ENCODE measurements at places on chromosomes 7 and 10.
A peak's percentile ranks its signal among the peaks of the same experiment; 100 is the strongest.

DNA sequence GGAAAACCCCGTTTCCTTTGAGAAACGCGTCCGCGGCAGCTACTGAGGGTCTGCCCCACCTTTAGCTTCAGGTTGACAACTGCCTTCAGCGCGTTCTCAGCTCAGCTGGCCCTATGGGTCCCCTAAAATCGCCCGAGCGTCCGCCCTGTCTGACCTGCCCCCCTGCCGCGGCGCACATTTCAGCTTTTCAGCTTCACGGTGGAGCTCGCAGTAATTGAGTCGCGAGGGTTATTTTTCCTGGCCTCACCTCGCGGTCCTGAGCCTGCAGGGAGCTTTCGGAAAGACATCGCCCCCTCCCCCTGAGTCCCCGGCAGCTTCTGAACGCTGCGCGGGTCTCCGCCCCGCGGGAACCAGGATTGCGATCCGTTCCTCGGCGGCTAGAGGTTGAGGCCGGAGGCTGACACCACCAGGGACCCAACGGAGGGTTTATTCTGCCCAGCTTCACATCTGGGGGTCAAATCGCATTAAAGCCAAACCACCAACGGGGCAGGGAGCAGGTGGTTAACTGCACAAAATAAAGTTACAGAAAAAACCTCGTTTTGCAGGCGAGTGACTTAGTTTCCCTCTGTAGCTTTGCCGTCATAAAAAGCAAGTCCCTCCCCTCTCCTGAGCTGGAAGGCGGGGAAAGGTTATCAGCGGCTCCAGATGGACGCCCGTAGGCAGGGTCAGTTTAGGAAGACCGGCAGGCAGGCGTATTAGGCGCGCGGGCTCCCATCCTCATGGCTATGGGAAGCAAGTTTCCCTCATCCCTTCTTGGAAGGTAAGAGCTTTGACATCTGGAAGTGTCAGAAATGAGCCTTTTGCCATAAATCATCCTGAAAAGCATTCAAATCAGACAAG is 11.0 kb downstream of the TWIST1 start:
- DNase-seq = no peak

- no peak for DNase-seq
These were observed 201.2 kb downstream of the CCDC3 start for GRCh38 chr10:12800302-12800701.

GRCh38 chr10:78383378-78384048 is 349.9 kb downstream of the RPS24 start:
- no peak for DNase-seq

- no peak for DNase-seq
These were observed 90.2 kb downstream of the DLG5 start for GRCh38 chr10:77836299-77836820.

- no peak for DNase-seq
These were observed 441 bp downstream of the BMI1 start for GRCh38 chr10:22321156-22321923.

GRCh38 chr7:46678421-46678820 is 757.3 kb upstream of the IGFBP3 start:
- no peak for DNase-seq

- no peak for DNase-seq
These were observed 1211.3 kb downstream of the REEP3 start for GRCh38 chr10:64732372-64732957.

DNA sequence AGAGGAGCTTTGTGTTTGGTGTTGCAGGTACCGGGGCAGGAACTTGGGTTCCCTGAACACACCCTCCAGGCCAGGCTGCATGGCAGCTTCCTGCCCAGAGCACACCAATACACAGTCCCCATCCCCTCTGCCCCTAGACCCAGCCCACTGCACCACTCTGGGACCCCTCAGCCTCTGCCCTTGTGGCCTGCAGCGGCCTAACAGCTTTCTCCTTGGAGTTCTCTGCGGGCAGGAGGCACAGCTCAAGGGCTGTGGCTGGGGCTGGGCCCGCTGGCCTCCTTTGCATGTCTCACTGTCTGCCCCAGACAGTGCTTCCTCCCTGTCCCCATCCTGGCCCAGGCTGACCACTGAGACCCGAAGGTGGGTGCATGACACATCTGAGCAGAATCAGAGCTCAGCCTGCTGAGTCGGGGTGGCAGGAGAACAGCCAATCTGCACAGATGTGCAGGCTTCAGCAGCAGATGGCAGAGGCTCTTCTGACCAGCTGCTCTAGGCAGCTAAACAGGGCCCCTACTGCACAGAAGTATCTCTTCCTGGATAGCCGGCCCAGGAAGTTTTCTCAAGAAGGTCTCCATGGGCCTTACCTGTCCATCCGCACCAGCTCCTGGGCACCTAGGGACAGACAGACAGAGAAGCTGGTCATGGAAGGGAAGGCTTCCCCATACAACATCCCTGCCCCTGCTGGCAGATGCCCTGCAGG is 20.8 kb downstream of the VSIR start:
- DNase-seq = no peak

DNA sequence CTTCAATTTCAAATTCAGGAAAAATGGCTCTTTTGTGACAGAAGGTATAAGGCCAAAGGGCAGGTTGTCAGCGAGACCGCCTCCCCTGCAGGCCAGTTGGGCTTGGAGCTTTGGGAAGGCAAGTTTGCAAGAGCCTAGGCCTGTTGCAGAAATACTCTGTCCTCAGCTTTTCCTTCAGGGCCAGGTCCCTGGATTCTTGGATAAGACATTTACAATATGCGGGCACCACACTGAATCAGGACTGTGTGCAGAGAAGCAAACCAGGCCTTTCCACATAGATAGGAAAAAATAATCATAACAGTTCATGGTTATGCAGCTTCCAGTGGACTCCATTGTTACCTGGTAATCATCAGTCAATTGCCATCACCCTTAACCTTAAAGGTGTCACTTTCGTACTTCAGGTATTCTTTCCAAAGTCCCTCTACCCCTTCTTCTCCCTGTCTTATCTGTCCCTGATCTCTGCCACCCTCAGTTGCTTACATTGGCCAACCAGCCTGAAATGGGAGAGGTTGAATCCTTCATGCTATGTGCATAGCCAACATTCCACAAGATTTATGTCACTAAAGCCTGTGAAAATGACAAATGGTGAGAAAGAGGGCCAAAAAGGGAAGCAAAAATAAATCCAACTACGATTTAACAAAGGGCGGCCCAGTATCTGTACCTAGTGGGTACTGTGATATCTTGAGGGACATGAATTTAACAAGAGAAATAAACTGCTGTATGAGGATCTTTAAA is 304.5 kb upstream of the NFE2L3 start:
- no peak for DNase-seq

DNA sequence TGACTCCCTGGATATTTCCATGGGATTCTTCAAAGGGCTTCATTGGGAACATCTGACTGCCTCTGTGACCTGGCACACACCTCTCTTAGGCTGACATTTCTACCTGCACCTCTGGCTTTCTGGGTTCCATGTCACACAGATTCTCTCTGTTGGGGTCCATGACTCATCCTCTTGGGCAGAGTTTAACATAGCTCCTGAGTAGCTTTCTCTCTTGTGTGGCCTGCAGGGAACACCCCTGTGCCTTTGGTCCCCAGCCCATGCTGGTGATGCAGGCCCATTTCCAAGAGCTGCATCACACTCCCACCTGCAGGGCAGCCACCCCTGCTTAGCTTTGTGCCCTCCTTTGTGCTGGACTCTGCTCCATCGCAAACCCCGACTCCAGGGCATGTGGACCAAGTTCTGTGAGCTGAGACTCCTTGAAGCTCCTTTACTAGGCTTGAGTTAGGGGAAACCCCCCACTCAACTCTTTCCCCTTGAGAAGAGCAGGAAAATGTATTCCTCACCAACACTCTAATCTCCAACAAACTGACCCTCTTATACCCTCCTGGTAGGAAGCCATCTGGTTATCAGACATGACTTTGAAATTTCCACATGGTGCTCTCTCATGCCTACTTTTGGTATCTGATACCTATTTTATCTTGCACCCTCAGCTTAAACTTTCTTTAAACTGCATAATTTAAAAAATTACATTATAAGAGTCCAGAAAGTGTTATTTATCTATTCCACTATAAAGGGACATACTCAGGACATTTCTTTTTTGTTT is 93.3 kb downstream of the ZNF777 start:
- no peak for DNase-seq

- no peak for DNase-seq
These were observed 61.3 kb upstream of the DNAAF5 start for GRCh38 chr7:664997-665735.

GRCh38 chr7:158108646-158109293 is 478.9 kb downstream of the PTPRN2 start:
- no peak for DNase-seq

- peak; percentile 35 for DNase-seq
These were observed 7.1 kb downstream of the GATA3 start for GRCh38 chr10:8061274-8062211.

DNA sequence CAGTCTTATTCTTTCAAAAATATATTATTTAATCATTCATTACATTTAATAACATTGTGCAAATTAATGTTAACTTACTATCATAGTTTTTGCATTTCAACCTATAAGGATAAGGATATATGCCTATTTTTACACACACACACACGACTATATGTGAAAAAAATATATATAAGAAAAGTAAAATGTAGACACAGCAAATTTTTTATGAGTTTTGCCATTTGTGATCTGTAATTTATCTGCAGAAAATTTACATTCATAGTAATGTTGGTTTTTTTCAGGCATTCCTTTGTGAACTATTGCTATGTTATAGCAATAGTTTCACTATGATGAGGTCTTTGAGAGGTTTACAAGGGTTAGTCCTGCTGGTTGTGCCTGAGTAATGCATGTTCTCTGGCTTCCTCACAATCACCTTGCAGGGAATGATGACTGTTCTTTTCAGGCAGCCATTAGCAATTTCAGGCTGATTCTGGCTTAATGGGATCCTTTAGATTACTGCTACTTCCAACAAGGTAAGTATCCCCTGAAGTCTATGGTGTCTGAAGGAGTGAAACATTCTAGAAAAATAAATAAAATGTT is 183.7 kb upstream of the CDK1 start:
- DNase-seq = no peak

DNA sequence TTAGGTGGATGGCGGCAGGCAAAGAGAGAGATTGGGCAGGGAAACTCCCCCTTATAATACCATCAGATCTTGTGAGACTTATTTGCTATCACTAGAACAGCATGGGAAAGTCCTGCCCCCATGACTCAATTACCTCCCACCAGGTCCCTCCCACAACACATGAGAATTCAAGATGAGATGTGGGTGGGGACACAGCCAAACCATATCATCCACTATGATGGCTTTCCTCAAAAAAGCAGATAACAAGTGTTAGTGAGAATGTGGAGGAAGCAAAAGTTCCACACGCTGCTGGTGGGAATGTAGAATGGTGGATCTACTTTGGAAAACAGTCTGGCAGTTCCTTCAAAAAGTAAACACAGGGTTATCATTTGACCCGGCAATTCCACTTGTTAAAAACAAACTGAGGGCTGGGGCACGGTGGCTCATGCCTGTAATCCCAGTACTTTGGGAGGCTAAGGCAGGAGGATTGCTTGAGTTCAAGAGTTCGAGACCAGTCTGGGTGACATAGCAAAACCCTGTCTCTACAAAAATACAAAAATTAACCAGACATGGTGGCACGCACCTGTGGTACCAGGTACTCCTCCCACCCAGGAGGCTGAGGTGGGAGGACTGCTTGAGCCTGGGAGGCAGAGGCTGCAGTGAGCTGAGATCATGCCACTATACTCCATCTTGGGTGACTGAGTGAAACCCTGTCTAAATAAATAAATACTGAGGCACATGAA is 161.4 kb upstream of the EEPD1 start:
- no peak for DNase-seq

GRCh38 chr7:123633553-123633952 is 22.1 kb upstream of the LMOD2 start:
- DNase-seq = no peak

GRCh38 chr10:29377333-29377961 is 88.6 kb downstream of the LYZL1 start:
- DNase-seq = no peak

DNA sequence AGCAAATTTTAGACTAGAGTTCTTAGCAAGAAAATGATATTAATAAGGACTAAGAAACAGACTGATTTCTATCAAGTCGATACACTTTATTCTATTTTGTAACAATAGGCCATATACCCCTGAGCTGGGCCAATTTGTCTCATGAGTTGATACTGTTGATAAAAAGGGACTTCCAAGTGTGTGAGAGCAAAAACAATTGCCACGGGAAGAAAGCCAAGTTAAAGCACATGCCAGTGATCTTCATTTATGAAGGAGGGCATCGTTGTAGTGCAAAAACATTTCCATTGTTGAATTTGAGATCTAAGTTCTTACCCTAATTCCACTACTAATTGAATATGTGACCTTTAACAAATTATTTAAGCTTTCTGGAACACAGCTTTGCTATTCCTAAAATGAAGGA is 119.9 kb downstream of the CNOT4 start:
- peak; percentile 31 for DNase-seq

- DNase-seq = no peak
These were observed 7.7 kb downstream of the INSIG1 start for GRCh38 chr7:155305231-155305904.

DNA sequence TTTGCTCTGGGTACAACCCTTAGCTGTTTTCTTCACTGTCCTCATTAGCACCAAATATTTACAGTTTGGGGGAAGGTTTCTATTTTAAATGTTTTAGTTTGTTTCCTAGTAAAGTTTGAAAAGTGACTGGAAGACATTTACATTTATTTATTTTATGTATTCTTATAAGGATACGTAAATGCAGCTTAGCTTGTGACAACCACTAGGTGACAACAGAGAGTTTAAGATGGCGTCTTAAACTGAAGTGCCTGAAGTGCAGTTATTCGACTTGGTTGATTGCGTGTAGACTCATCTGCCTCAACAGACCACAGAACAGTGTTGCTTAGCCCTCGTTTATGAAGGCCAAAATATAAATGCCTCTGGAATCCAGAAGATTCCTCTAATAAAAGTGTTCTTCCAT is 378.2 kb upstream of the MYO3A start:
- DNase-seq = no peak

DNA sequence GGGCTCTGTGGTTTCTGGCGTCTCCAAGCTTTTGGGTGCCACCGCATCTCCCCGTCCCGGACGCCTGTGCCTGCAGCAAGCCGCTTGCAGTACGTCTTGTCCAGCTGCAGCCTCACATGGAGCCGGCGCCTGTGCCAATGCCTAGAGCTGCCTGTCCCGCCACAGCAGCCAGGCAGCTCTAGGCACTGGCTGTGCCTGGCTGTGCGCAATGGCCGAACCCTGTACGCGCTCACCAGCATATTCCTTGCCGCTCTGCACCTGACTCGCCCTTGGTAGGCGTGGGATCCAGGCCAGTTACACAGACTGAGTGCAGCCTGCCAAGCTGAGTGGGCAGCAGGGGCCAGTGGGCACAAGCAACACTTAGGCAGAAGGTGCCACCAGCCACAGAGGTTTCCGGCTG is 381.2 kb upstream of the SORCS1 start:
- no peak for DNase-seq

- no peak for DNase-seq
These were observed 716.6 kb upstream of the GALNT17 start for GRCh38 chr7:70415179-70415972.

GRCh38 chr7:26293569-26294308 is 2.1 kb downstream of the SNX10 start:
- DNase-seq = no peak
